ENCODE measurements at places on chromosomes 5 and 9.

GRCh38 chr5:145776886-145777285 is 58.3 kb downstream of the PRELID2 start:
- no peaks in the 10 kb centered on the region for H3K36me3 ChIP-seq
- H3K4me1 ChIP-seq: no peaks in the 10 kb centered on the region
- no peak for DNase-seq

GRCh38 chr5:135578685-135579341 is at the start of gene CXCL14:
CXCL14 (minus strand) TSS chr5:135578991; CDS start chr5:135578778, 213 bp downstream.
- H3K36me3 ChIP-seq: no peaks in the 10 kb centered on the region
- H3K27ac ChIP-seq: no peak within 1 kb of the TSS
- peaks cover 47% of the 10 kb centered on the region for H3K27me3 ChIP-seq
- no peak for DNase-seq
- H3K4me3 ChIP-seq: no peak within 1 kb of the TSS

GRCh38 chr5:161566081-161566480 is 19.6 kb upstream of the GABRB2 start:
- H3K27me3 ChIP-seq: no peaks in the 10 kb centered on the region
- H3K27ac ChIP-seq: no peak overlapping the region
- H3K4me3 ChIP-seq: no peak overlapping the region
- no peaks in the 10 kb centered on the region for H3K36me3 ChIP-seq

GRCh38 chr5:73815631-73816030 is 189.6 kb downstream of the ARHGEF28 start:
- H3K4me3 ChIP-seq: no peak overlapping the region
- H3K27ac ChIP-seq: no peak overlapping the region
- H3K27me3 ChIP-seq: peaks cover 2% of the 10 kb centered on the region
- H3K4me1 ChIP-seq: no peaks in the 10 kb centered on the region
- no peaks in the 10 kb centered on the region for H3K36me3 ChIP-seq
- no peak for DNase-seq

DNA sequence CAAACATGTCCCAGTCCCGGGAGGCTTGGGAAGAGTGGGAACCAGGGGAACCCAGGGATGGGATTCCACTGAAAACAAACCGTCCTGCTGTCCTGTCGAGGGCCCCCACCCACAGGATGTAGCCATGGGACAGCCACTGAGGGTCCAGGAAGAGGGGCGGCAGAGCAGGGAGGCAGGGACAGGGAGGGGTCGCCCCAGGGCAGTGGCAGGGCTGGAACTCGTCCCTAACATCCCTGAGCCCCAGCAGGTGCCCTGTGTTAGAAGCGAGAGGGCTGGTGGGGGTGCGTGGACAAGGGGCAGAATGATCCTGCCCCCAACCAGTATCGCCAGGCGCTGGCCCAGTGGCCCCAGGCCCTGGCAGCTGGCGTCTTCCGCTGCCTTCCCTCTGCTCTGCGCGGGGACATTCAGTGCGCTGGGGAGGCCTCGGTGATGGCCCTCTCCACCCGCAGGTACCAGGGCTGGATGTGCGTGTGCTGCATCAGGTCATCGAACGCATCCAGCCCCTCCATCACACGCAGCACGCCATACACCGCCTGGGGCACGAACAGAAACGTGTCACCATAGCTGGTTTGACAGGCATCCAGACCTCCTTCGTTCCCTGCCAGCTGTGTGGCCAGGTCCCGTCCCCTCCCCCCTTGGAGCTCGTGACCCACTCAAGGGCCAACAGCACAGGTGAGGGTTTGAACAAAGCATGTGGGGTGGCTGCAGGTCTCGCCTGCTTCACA is 6.6 kb downstream of the PTGES2 start:
- peaks cover 13% of the 10 kb centered on the region for H3K36me3 ChIP-seq
- no peaks in the 10 kb centered on the region for H3K27me3 ChIP-seq
- no peak overlapping the region for H3K27ac ChIP-seq
- H3K4me3 ChIP-seq: no peak overlapping the region
- H3K4me1 ChIP-seq: peaks cover 15% of the 10 kb centered on the region
- no peak for DNase-seq

DNA sequence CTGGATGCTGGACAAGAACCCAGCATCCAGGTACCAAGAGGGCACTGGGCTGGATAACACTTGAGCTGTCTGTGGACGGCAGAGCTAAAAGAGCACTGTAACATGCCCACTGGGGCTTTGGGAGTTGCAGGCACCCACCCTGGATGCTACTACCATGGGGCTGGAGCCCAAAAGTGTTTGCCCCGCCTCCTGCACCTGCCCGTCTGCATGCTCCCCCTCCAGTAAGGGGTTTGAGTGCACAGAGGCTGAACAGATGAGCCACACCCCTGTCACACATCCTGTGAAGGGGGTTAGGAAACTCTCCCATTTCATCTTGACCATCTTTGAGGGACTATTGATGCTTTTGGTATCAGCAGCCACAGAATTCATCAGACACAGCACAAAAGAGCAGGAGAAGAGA is 69.0 kb downstream of the LIX1 start:
- H3K4me1 ChIP-seq: peaks cover 1% of the 10 kb centered on the region
- H3K27me3 ChIP-seq: peaks cover 10% of the 10 kb centered on the region
- no peaks in the 10 kb centered on the region for H3K36me3 ChIP-seq
- no peak overlapping the region for H3K4me3 ChIP-seq
- no peak for DNase-seq
- H3K27ac ChIP-seq: no peak overlapping the region

- no peak overlapping the region for H3K27ac ChIP-seq
- DNase-seq: no peak
- H3K4me3 ChIP-seq: no peak overlapping the region
- no peaks in the 10 kb centered on the region for H3K36me3 ChIP-seq
These were observed 123.8 kb downstream of the ASTN2 start for GRCh38 chr9:117290856-117291622.

DNA sequence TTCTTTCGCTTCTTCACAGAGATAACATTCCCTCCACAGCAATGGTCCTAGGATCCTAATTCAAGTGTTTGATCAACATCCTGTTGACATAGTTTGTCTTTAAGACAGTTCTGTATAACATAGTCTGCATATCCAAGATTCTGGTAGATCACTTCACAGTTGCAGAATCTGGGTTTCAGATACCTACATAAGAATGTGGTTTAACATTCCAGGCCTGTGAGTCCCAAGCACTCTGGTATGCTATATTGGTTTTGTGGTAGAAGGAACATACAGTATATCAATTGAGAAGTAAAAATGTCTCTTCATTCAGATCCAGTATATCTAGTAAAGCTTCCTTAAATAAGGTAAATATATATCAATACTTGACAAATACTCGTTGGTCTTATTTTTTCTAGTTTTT is 914.2 kb upstream of the CDH6 start:
- H3K4me3 ChIP-seq: no peak overlapping the region
- H3K27ac ChIP-seq: no peak overlapping the region
- no peak for DNase-seq
- H3K27me3 ChIP-seq: no peaks in the 10 kb centered on the region

DNA sequence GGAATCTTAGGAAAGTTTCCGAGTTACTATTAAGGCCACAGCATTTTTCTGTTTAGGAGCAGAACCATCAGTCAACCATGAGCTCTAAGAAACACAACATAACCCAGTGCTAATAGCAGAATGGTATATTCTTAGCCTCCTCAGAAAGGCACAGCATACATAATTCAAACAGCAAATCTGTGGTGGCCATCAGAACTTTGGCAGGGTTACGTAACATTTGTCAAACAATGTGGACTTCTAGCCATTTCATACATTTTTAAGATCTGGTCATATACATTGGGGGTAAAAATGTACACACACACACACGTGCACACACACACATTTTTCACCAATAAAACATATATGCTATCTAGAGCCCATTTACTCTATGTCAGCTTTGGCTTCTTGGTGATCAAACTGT is 225.2 kb downstream of the GNA14 start:
- no peaks in the 10 kb centered on the region for H3K27me3 ChIP-seq
- H3K36me3 ChIP-seq: no peaks in the 10 kb centered on the region
- no peak overlapping the region for H3K4me3 ChIP-seq
- no peaks in the 10 kb centered on the region for H3K4me1 ChIP-seq
- DNase-seq: no peak
- no peak overlapping the region for H3K27ac ChIP-seq

DNA sequence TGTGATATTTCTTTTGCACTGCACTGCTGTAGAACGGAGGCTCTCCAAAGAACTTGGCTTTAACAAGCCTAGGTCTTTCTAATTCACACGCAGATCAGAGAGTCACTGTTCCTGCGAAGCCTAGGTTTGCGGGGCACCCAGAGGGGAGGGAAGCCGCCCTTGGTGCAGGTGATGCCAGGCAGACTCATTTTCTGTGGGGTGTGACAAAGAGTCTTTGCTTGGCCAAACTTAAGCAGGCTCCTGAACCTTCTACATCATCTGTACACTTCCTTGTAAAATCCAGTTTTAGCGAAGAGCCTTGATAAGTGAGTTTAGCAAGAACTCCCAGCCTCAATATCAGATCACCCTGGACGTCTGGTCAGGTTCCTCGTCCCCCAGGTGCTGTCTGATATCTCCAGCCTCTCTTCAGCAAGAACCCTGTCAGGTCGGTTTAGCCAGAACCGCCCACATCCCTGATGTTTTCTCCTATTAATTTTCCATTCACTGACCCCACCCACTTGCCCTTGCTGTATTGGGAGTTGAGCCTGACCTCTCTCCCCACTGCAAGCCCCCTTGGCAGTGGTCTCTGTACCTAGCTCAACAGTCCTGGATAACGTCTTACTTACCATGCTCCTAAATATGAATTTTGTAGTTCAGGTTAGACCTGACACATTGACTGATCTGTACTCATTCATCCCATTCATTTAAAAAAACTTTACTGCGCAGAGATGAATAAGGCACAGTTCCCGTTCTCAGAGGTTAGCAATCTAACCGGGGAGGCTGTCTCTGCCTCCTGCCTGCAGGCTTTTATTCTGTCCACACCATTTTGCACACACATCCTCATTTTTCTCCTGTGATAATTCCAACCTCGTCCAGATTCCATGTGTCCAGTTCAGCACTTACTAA is 880 bp upstream of the UBAC1 start:
- no peaks in the 10 kb centered on the region for H3K27me3 ChIP-seq
- no peaks in the 10 kb centered on the region for H3K36me3 ChIP-seq
- DNase-seq: no peak
- peaks cover 25% of the 10 kb centered on the region for H3K4me1 ChIP-seq
- H3K27ac ChIP-seq: no peak overlapping the region
- H3K4me3 ChIP-seq: peak overlapping the region; percentile 54

- H3K4me3 ChIP-seq: no peak overlapping the region
- H3K36me3 ChIP-seq: no peaks in the 10 kb centered on the region
- H3K27ac ChIP-seq: no peak overlapping the region
- no peak for DNase-seq
- peaks cover 20% of the 10 kb centered on the region for H3K27me3 ChIP-seq
- H3K4me1 ChIP-seq: peaks cover 2% of the 10 kb centered on the region
These were observed 402.9 kb downstream of the ENC1 start for GRCh38 chr5:74237571-74238145.

DNA sequence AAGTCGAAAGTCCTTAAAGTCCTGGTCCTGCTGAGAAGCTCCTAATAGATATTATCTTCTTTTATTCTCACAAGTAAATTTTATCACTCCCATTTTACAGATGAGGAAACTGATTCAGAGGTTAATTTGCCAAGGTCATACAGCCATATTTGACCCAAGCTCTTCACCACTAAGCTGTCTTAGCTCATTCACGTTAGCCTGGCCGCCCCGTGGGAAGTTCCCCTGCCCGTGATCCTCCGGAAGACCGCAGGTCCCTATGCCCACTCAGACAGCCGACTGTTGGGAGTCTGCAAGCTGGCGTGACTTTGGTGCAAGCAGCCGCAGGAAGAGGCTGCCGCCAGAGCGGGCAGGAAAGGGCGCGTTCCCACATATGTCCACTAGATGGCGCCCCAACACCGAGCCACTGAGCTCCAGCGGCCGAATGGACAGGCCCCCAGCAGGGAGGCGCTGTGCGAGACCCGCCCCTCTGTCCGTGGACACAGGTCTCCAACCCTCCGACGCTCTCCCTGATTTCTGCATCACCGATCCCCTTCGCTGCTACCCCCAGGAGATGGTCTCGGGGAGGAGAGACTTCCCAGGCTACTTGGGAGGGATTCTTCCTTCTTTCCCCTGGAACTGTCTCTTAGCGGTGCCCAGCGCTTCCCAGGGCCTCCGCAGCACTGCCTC is 10.0 kb upstream of the ARAP3 start:
- peak overlapping the region; percentile 77 for H3K27ac ChIP-seq
- peak; percentile 87 for DNase-seq
- peaks cover 26% of the 10 kb centered on the region for H3K4me1 ChIP-seq
- peak overlapping the region; percentile 87 for H3K4me3 ChIP-seq

GRCh38 chr5:128649192-128649591 is 111.1 kb upstream of the FBN2 start:
- no peak overlapping the region for H3K4me3 ChIP-seq
- no peak for DNase-seq
- H3K27ac ChIP-seq: no peak overlapping the region
- no peaks in the 10 kb centered on the region for H3K27me3 ChIP-seq
- no peaks in the 10 kb centered on the region for H3K4me1 ChIP-seq

DNA sequence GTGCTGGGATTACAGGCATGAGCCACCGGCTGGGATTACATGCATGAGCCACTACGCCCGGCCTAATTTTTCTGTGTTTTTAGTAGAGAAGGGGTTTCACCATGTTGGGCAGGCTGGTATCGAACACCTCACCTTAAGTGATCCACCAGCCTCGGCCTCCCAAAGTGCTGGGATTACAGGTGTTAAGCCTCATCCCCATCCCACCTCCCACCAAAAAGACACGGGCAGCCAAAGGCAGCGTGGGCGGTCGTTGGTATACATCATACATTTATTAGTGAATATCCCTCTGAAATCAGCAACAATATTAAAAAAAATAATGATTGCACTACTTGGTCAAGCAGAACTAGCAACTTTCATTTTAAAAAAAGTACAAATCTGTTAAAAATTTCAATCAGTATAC is 10.7 kb downstream of the RNF44 start:
- peaks cover 7% of the 10 kb centered on the region for H3K4me1 ChIP-seq
- no peak overlapping the region for H3K27ac ChIP-seq
- no peak for DNase-seq
- H3K4me3 ChIP-seq: no peak overlapping the region
- H3K27me3 ChIP-seq: no peaks in the 10 kb centered on the region

DNA sequence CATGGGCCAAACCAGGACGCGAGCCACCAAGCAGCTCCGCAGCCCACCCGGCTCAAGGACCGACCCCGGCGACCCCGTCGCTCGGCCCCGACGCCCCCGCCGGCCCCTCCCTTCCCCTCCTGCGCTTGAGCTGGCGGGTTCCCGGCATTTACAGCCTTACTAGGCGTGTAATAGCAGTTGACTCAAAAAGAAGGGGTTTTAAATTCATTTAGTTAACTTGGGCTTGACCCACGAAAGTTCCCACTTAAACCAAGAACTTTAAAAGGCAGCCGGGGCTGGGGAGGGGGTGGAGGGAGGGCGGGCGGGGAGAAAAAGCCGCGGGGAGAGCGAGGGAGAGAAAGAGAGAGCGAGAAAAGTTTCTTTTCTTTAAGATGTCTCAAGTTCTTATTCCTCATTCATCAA is 636 bp downstream of the PRDM12 start:
- peaks cover 57% of the 10 kb centered on the region for H3K27me3 ChIP-seq
- no peaks in the 10 kb centered on the region for H3K36me3 ChIP-seq
- H3K27ac ChIP-seq: peak overlapping the region; percentile 63

Measured in T-helper 2 cell treated with Interferon-gamma antibody and Interleukin-4, amounts not matched to agents 5 μg/mL and 100 μg/mL, for 36 hours (primary cell).